Thoracic aorta (tissue), 2 donors: ENCODE measurements at places on chromosomes 7 and 10. TPM values are rescaled to one million over a fixed set of nuclear protein-coding genes. Genes with fewer than 3 reads are reported as not detected.

GRCh38 chr10:73465978-73466726, 29.7 kb downstream of the PPP3CB start:
- no peak for DNase-seq

DNA sequence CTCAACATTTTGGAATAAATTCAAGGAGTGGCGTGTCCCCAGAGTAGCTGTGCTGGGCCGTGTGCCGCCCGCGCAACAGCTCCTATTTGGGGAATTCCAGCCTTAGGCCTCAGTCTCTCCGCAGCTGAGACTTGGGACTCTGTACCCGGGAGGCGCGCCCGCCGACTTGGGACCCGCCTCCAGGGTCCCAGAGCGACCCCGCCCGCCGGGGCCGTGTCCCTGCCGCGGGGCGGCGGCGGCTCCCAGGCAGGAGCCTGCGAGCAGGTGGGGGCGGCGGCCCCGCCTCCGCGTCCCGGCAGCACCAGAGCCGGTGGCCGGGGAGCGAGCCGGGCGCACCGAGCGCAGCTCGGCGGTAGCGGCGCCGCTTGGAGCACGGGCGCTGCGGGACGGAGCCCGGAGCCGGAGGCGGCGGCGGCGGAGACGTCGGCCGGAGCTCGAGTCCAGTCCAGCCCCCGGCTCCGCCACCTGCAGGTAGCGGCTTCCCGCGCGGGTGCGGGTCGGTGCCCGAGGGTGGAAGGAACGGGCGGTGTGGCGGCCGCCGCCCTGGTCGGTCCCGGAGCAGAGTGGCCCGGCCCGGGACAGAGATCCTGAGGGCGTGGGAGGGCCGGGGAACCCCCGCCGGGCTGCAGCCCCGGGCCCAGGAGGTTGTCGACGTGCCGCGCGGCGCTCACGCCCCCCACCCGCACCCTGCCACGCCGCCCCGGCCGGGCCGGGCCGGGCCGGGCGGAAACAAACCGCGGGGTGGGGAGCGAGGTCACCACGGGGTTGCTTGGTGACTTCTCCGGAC, at the start of gene WIPF3:
TSS of gene WIPF3 (plus strand) at position 301 of the 787 bp plus-strand sequence. CDS start 28,217 bp downstream, outside the sequence.
- no peak for DNase-seq

DNA sequence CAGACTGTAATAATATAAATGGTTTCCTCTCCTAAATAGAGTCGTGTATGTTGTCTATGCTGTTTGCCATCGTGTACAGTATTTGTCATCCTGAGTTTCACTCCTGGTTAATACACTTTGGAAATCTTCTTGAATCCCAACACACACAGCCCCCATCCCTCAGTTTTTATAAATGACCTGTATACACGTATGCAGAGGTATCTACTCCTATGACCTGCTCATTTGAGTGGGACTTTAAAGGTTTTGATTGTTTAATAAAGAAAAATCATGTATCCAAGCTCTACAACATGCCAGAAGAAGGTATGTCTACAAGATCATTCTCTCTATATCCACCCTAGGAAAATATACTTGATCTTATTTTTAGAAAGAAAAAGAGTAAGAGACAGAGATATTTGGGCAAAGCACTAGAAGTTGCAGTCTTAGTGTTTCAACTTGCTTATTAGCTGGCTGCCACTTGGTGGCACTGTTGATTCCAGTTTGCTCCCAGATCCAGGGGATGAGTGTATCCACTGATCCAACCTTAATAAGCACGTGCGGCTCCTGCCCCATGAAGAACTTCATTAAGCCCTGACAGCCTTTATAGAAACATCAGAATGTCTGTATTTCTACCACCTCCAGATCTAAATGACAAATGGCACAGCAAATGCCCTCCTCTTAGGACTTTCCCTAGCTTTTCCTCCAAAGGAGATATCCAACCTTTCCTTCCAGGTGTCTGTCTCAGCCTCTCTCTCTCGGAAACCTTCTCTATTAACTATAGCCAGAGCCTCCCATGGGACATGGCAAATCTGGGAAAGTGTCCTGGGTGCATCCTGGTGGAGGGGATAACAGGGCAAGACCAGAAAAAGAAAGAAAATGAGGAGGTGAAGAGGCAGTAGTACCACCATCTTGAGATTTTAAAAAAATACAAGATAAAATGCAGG, 181.6 kb upstream of the NEBL start:
- no peak for DNase-seq

GRCh38 chr7:130831817-130832481, 97.9 kb upstream of the KLF14 start:
- DNase-seq = no peak

DNA sequence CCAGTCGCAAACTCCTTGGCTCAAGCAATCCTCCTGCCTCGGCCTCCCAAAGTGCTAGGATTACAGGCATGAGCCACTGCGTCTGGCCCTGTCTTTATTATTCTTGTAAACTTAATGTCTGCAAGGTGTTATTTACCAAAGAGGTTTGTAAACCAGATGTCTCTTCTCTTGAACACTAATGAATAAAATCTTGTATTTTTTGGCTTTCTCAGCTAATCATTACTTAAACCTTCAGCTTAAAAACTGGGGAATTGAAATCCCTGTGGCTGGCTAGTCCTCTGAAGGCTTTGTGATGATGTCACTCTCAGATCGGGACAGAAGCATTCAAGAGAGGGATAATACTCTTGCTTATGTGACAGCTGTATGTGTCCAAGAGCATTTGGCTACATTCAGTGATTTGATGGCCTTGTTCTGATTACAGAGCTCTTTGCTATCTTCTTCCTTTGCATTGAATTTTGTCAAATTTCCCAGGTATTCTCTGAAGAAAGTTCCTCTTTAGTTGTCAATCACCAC, 130.3 kb downstream of the BICC1 start:
- DNase-seq = no peak

- DNase-seq = no peak
Measured at GRCh38 chr7:45148653-45148973, 9.0 kb upstream of the RAMP3 start.

DNA sequence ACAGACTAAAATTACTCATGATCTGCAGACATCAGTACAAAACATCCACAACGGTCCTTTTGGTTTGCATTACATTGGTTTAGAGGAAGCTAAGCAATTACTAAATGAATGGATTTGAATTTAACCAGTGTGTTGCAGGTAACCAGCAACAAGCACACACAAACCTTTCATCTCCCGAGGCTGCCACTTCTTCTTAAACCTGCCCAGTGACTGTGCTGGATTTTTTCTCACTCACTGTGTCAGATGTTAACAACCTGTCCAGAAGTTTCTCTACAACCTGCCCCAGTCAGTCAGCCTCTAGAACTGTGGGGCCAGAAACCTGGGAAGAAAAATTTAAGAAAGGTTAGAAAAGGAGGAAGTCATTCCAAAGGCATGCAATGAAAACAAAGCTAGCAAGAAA, 2.4 kb upstream of the MEOX2 start:
- no peak for DNase-seq

GRCh38 chr10:75662715-75663114, 231.3 kb downstream of the LRMDA start:
- peak; percentile 37 for DNase-seq

ATOH7 gene
- total RNA-seq = not detected

LRRN3 gene
- 3.0 TPM for total RNA-seq

MYPN gene
- not detected for total RNA-seq
